ENCODE measurements at places on chromosomes 12 and 14. TPM values are rescaled to one million over a fixed set of nuclear protein-coding genes. Genes with fewer than 3 reads are reported as not detected.

Gene C14orf180
- total RNA-seq = 0.42 TPM

Gene KCNJ8
- 5.2 TPM for total RNA-seq

Gene RTL1
- under 0.01 TPM for total RNA-seq

Gene IFNG-AS1
- total RNA-seq = 1.3 TPM

Gene PIK3C2G
- 0.05 TPM for total RNA-seq

Gene CISTR
- total RNA-seq = not detected

Gene KERA
- total RNA-seq = 0.05 TPM

Gene GDF3
- total RNA-seq = 0.24 TPM

Gene KRT79
- 1.0 TPM for total RNA-seq
